NCI-H2081 (cell line): ENCODE measurements at places on chromosomes 2 and 18.

DNA sequence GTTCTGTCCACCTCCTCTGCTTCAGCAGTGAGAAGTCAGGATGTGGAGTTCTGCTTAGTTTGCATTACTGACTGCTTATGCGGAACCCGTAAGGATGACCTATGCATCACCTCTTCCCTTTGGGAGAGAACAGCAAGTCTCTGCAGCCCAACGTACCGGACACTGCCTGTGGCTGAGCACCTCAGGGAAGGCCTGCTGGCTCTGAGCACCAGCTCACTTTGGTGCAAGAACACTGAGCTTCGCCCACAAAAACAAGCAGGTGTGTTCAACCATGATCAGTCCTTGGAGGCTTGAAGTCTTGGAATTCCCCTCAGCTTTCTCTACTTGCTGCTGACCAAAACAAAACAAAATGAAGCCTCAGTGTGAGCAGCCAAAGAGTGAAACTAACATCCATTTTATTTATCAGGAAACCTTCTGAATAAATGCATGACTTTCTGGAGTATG, 52.7 kb upstream of the NCK2 start:
- DNase-seq: no peak

DNA sequence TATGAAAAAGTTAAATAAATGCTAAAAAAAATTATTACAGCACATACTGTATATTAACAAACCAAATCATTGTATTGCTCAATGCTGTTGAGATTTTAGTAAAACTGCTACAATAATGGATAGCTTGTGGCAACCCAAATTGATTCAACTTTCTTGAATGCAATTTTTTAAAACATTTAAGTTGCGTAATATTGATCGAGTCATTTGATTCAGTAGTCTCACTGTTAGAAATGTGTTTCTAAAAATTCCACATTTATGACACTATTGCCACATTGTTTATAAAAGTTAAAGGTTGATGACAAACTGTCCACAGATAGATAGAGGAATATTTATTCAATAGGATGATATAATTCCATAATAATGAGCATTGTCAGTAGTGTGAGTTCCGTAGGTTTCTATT, 640.7 kb upstream of the CRIM1 start:
- DNase-seq: no peak

DNA sequence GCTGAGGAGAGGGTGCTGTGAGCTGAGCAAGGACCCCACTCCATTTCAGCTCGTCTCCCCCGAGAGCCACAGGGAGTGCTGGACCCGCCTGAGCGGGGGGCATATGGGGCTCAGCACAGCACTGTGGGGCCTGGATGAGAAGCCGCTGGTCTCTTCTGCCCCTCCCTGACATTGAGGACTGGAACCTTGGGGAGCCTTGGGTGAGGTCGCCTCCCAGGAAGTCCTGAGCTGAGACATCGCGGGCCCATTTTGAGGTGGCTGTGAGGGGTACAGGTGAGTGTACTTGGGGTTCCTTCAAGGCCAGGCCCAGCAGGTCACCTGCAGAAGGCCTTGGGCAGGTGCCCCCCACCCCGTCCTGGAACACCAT, 3.1 kb upstream of the AQP12A start:
- DNase-seq: no peak

DNA sequence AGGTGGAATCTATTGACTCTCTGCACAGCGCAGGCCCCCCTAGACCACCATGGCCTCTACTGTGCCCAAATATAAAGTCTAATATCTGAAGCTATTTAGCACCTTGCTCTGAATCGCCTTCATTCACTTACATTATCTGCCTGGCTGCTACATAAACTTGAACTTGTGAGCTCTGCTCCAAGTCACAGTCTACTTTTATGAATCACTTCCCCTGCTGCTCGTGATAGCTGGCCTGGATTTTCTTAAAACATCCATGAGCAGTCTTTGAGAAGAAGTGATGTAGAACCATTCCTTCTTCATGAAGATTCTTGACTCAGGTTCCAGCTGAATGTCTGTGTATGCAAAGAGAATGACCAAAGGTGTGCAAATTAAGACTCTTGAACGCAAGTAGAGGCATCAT, 359.5 kb downstream of the RND3 start:
- DNase-seq: no peak

GRCh38 chr2:18149660-18150246, 271.3 kb downstream of the KCNS3 start:
- DNase-seq: peak; percentile 49

DNA sequence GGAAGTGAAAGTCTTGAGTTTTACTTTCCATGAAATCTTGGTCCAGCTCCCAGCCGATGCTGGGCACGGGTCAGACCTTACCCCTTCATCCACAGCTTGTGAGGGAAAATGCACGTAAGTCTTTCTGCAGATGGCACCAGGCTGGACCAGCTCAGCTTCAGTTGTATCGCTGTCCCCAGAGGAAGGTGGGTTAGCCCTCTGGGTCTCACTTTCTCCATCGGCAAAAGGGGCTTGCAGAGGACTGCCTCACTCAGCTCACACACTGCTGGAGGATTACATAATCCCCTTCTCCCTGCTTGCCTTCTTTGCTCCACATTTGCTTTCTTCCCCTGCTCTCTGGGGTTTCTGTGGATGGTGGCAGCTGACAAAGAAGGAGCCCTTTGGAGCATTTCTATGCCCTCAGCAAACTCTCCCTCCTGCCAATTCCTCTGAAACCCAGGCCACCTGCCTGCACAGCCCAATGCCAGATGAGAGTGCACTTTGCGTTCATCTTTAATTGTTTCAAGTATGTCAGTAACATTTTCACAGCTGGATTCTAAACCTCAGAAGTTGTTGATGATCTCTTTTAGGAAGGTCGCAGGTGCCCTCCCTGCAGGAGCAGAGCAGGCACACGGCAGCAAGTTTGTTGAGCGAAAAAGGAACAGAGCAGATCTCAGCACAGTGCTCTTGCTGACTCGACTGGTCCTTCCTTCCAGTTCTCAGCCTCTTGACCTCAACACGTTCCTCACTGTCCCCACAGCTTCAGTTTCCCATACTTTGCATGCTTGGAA, 155.6 kb upstream of the GLI2 start:
- no peak for DNase-seq

- DNase-seq: no peak
Measured at GRCh38 chr2:104836841-104837240, 17.1 kb upstream of the POU3F3 start.

DNA sequence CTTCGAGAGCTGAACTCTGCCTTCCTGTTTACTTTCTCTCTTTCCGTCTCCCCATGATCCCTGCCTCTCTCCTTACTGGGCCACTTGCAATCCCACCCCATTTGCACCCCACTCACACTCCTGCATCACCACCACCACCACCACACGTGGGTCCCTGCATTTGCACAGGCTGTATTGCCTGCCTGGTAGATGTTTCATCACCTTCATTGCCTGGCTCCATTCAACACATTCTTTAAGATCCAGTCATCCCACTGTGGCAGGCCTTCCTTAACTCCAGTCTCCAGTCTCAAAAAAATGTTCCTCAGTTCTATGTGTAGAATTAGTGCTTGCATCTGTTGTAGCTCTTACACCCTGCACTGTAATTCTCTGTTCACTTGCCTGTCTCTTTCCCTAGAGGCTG, 13.9 kb downstream of the NOSTRIN start:
- DNase-seq: no peak

- DNase-seq: no peak
Measured at GRCh38 chr2:126657148-126657635, 1.2 kb downstream of the GYPC start.

- no peak for DNase-seq
Measured at GRCh38 chr2:162308747-162309503, 9.6 kb downstream of the IFIH1 start.

- peak; percentile 69 for DNase-seq
Measured at GRCh38 chr2:174771631-174772471, 7.6 kb upstream of the CHRNA1 start.

DNA sequence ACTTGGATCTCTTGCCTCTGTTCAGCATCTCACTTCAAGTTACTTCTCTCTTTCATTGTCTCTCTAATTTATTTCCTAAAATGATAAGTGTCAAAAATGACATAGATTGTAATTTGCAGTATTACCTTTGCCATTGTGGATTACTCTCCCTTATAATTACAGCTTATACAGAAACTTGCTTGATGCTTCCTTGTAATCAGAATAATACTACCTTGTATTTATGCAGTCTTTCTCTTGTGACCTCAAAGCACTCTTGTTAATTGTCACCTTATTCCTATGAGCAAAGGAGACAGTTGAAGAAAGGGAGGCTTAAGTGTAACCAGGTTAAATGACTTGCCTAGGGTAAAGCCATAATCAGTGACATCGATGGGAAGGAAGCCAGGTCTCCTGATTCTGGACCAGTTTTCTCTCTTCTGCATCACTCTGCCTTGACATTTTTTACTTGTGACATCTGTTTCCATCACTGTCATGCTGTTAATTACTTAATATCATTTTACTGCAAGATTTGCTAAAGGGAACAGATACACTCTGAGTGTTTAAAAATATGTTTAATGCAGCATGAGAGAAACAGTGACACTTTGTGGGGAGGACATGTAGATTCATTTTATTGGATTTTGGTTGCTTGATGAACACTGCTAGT, 388.6 kb downstream of the PARD3B start:
- DNase-seq: no peak
